Stimulated activated CD4-positive, alpha-beta T cell treated with anti-CD3 and anti-CD28 coated beads, Interleukin-1b, Interleukin-23, amount 100 ng/mL, for 1 hour (primary cell): ENCODE measurements at places on chromosomes 16 and 17.

- no peak for DNase-seq
Observed at GRCh38 chr17:18356624-18357023, 6.7 kb downstream of the SHMT1 start.

DNA sequence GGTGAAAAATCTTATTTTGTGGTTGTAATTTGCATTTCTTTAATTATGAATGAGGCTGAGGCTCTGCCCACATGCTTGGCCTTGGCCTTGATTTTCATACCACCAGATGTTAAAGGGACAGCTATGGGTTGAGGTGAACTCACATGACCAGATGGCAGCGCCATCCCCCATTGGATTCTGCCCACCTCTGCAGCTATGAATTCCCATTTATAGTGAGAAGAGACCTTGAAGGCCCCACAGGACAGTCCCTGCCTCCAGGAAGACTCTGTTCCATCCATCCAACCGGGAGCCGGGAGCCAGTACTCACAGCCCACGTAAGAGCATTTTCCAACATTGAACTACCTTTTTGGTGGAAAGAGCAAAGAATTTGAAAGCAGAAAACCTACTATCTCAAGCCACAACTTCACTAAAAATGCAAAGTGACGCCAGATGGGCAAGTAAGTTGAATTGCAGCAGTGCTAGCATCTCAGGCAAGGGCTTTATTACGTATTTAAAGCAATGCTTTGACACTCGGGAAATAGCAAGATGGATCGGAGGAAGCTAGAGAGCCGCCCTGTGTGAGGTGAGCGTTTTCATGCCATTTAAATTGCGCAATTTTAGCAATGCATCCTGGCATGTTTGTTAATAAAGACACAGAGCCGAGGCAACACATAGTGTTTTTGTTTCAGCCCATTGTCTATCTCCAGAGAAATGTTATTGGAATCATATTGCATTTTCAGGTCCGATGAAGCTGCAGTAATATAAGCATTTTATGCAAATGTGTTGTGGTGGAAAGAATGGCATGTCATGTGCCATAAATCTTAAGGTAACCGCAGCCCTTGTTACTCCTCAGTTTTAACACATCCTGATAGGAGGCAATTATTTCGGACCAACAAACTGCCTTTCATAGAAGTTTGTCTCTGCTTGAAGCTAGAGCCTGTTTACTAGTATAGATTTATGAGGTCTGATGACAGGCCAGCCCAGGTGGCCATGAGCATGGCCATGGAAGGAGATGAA is 273.4 kb upstream of the TNRC6C start:
- no peak for DNase-seq

GRCh38 chr17:2602597-2603017 is 9.2 kb downstream of the PAFAH1B1 start:
- DNase-seq: no peak

GRCh38 chr17:41537614-41537954 is 9.5 kb upstream of the KRT19 start:
- DNase-seq: no peak

GRCh38 chr16:17493012-17493411 is 22.3 kb upstream of the XYLT1 start:
- DNase-seq: no peak

DNA sequence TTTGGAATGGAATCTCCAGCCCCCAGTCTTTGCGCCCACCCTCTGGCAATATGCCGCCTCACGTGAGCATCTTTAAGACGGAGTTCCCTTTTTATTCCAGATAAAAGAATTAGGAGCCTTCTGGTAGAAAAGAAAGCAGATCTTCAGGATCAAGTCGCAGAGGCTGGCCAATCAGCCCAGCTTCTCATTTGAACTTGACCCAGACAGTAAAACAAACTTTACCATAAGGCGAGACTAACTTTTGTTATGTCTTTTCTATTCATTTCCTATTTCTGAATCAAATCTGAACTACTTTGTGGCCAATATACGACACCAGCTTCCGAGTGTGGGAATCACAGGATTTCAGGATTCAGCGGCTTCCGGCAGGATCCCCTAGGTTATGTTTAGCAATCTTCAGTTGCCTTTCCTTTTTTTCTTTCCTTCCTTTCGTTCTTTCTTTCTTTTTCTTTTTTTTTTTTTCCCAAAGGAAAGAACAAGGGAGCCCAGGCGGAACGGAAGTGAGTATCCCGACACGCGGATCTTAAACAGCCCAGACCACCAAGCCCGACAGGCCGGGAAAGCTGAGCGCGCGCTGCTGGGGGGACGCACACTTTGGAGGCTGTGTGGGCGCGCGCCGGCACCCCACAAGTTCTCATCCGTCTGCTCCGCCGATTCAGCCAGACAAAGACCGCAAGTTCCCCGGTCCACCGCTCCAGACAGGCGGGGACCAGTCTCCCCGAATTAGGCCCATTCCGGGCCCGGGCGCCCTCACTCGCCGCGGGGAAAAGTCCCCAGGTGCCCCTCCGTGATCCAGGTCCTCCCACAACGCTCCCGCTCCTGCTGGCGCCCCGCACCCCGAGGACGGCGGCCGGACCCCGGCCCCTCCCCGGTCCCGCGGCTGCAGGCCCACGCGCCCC is 633 bp downstream of the TBC1D16 start:
- DNase-seq: no peak

- no peak for DNase-seq
Observed at GRCh38 chr17:76558198-76559095, 18.6 kb downstream of the PRCD start.

DNA sequence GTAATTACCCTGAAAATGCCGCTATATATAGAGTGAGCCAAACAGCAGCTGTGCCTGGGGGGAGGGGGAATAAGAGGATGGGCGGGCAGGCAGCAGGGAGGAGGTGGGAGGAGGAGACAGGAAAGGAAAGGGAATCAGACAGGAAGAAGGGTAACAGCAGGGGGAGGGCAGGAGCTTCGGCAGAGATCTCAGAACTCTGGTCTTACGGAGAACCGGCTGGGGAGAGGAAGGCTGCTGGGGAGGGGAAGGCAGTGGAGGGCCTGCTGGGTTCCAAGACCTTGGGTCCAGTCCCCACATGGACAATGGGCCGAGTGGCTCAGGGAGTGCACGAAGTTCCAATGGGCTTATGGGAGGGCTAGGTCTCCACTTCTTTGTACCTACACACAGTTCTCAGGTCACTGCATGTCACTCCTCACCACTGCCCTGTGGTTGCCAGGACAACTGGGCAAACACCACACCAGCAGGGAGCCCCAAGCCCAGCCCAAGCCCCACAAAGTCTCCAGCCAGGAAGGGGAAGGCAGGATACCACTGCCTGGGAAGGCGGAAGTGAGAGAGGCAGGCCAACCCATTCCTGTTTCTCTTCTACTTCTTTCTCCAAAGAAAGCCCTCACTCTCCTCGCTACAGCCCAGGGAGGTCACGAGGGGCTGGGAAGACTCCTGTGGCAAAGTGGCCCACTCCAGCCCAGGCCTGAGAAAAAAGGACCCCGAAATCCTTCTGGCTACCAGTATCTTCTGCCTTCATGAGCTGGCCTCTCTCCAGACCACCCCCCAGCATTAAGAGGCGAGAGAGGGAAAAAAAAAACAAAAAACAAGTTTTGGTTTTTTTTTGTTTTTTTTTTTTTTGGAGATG is 25.3 kb downstream of the G6PC3 start:
- no peak for DNase-seq

- DNase-seq: no peak
Observed at GRCh38 chr16:81716478-81717225, 62.4 kb upstream of the PLCG2 start.

- no peak for DNase-seq
Observed at GRCh38 chr17:41513168-41513547, 5.5 kb downstream of the KRT15 start.

- no peak for DNase-seq
Observed at GRCh38 chr16:553601-554296, 6.4 kb upstream of the PRR35 start.

- no peak for DNase-seq
Observed at GRCh38 chr17:33121272-33121671, 129.6 kb downstream of the SPACA3 start.

DNA sequence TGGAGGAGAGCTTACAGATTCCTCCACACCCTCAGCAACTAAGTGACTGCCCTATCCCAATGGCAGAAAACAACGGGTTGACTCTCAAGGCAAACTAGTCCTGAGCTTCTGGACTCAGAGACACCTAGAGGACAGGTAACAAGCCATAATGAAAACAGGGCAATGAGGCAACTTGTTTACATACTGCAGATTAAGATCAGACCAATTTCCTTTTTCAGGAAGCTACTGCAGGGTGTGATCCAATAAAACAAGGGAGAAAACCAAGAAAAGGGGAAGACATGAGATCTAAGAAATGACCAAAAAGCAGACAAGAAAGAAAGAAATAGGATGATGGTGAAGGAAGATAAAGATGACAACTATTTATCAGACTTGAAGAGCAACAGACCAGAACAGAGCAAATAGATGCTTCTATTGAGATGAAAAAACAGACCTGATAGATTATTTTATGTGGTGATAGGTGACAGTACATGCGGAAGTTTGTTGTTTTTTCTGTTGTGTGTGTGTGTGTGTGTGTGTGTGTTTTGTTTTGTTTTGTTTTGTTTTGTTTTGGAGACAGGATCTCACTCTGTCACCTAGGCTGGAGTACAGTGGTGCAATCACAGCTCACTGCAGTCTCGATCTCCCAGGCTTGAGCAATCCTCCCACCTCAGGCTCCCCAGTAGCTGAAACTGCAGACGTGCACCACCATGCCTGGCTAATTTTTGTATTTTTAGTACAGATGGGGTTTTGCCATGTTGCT is 120.7 kb downstream of the GAS7 start:
- no peak for DNase-seq

- DNase-seq: no peak
Observed at GRCh38 chr17:50807009-50807408, 28.4 kb upstream of the WFIKKN2 start.

DNA sequence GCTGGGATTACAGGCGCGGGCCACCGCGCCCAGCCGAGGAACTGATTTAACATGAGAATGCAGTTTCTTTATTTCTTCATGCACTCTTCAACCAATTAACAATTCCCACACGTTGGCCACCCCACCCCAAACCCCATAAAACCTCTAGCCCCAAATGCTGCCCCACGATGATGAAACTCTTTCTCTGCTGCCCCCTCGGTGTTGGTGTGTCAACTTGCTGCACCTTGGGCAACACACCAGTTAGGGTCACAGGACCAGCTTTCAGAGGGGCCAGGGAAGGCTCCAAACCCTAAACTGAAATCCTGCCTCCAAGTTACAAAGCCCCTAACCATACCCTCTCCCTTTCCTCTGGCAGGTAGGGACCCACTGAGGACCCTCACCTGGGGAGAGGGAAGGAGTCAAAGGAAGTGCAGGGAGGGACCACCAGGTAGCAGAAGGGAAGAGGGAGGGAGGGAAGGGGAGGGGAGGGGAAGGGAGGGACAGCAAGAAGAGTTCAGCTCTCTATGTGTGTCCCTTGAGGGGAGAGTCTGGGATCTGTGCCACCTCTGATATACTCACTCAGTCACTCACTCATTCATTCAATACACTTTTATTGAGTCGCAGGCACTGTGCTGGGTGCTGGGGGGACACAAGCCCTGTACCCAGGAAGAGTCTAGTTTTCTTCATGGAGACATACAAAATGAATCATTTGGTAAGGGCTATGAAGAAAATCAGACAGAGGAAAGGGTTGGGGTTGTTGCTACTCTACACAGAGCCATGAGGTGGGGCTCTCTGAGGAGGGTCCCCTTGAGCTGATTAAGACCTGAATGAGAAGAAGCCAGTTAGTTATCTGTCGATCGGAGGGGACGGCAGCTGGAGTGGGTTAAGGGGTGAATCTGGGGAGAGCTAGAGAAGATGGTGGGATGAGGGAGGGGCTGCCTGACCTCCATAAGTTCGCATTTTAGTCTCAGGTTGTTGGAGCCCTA is 3.9 kb downstream of the PLXDC1 start:
- no peak for DNase-seq

DNA sequence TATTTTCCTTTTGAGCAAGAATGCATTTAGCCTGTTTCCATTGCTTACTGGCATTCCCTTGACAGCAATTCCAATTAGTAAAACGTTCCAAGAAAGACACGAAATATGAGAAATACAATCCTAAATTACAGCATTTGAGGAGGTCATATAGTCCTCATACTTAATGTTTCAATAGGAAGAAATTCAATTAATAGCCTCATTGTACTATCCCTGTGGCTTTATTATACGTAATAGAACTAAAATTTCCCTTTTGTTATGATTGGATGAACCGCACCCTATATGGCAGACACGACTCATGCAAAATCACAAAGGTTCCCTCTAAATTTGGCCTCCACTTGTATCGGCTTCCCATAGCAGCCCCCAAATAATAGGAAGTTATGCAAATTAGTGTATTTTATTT is 291.7 kb downstream of the CEP112 start:
- no peak for DNase-seq

- DNase-seq: no peak
Observed at GRCh38 chr16:84836967-84837366, 17.2 kb downstream of the CRISPLD2 start.

- no peak for DNase-seq
Observed at GRCh38 chr16:19522397-19522732, 467 bp upstream of the GDE1 start.

DNA sequence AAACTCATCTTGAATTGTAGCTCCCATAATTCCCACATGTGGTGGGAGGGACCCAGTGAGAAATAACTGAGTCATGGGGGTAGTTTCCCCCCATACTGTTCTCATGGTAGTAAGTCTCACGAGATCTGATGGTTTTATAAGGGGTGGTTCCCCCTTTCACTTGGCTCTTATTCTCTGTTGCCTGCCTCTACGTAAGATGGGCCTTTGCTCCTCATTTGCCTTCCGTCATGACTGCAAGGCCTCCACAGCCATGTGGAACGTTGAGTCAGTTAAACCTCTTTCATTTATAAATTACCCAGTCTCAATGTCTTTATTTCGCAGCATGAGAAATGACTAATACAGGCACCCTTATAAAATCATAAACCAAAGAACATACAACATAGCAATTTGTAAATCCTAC is 79.0 kb downstream of the XYLT1 start:
- DNase-seq: no peak

DNA sequence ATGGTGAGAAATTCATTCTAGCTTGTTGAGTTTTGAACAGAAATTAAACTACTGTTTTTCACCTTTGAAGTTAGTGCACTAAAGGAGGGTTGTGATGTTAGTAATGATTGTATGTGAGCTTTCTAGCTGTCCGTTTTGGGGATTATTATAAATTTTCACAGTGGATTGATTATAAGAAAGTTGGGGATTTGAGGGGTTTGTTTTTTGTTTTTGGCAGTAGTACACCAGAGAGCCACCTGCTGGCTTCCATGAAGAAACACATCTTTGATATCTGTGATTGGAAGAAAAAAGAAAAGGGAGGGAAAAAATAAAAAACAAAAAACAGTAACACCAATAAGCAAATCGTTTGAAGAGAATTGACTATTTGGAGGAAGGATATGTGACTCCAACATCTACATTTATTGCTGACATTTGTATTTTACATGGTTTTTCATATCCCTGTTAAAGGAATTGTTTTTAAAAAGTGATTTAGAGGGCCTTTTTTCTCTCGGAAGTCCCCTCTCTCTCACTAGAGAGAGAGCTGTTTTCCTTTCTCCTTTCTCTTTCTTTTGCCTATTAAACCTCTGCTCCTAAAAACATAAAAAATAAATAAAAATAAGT is 1469.5 kb upstream of the GOT2 start:
- DNase-seq: no peak

DNA sequence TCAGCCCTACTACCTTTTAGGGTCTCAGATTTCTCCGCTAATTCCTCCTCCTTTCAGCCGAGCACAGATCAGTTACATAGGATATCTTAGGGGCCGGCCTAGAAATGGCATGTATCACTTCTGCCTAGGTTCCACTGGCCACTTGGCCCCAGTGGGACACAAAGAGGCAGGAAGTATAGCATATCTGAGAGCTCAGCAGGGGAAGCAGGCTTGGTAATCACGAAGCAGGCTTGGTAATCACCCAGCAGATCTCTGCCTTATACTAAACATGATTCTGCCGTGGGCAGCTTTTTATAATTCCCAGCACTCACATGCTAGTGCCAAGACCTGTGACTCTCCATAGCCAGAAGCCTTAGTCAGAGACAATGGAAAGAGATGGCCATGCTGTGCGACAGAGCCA is 59.6 kb upstream of the CACNG5 start:
- no peak for DNase-seq
